ENCODE measurements at places on chromosomes 2 and 18.

GRCh38 chr2:54259413-54260240, 3.6 kb upstream of the TSPYL6 start:
- no peaks in the 10 kb centered on the region for H3K36me3 ChIP-seq
- H3K27ac ChIP-seq = no peak overlapping the region
- no peak overlapping the region for H3K4me3 ChIP-seq
- peaks cover 10% of the 10 kb centered on the region for H3K4me1 ChIP-seq

DNA sequence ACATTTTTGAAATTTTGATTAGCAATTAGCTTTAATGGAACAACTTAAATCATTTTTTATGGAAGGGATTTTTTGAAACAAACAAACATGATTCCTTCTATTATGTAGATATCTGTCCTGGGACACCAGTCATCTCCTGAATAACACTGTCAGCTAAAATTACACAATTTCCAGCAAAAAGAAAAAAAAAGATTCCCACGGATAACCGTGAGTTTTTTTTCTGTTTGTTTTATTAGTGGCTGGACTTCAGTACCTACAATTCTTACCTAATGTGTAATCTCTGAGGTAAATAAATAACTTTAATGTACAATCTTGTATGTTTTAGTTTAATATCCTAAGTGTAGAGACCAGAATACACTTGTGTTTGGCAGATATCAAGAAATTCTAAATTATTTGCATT, 126.6 kb upstream of the KYNU start:
- H3K36me3 ChIP-seq = no peaks in the 10 kb centered on the region
- no peak overlapping the region for H3K4me3 ChIP-seq
- H3K27ac ChIP-seq = no peak overlapping the region
- H3K4me1 ChIP-seq = no peaks in the 10 kb centered on the region
- H3K27me3 ChIP-seq = no peaks in the 10 kb centered on the region

DNA sequence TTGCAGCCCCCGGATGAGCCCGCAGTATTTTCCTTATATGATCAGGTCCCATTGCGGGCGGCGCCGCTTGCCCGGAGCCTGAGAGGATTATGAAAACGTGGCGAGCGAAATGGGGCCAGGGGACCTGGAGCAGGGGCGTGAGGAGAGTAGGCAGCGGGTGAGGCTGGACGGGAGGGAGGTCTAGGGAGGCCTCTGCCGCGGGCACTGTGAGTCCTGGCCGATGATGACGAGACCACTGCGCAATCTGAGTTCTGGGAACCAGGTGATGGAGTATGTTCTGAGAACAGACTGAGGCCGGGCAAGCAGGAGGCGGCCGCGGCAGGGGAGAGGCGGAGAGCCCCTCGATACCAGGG, 790 bp upstream of the ACAA2 start:
- peaks cover 1% of the 10 kb centered on the region for H3K4me1 ChIP-seq
- DNase-seq = peak; percentile 64
- H3K27ac ChIP-seq = no peak overlapping the region
- peak overlapping the region; percentile 58 for H3K4me3 ChIP-seq

GRCh38 chr18:51191128-51191717, 6.3 kb downstream of the MEX3C start:
- no peaks in the 10 kb centered on the region for H3K27me3 ChIP-seq
- no peak overlapping the region for H3K4me3 ChIP-seq
- no peak for DNase-seq
- no peak overlapping the region for H3K27ac ChIP-seq
- H3K4me1 ChIP-seq = peaks cover 14% of the 10 kb centered on the region

DNA sequence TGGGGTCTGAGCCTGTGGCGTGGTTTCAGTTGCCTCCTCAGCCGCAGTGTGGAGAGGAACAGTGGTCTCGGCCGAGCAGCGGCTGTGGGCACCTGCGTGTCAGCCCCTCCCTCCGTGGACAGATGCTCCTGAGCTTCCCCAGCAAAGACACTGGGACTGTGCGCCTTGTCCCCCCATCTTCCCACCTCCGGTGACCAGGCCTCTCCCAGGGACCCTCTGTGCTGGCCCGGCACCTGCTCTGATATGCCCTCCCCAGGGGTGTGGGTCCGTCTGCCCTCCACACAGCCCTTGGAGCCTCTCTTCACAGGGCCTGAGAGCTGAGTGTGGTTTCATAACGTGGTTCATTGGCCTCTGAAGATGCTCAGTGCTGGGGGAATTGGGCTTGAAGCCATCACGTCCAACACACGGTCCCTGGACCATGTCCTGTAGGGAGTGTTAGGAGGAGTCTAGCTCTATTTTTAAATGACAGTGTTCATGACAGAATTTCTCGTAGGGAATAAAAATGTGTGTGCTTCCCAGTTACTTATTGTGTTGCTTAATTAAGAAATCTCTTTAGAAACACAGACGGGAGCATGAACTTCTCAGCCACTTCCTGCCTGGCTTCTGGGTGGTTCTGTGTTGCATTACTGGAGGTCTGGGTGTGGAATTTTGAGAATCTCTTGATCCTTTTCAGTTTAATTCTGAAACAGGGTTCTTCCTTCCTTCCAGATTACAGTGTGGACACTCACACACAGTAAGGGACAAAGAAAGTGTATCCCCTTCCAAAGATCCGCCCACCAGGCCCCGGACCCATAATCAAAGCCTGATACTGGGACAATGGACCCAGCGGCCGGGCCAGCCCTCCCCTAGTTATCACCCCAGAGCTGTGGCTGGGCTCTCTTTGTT, 110.7 kb downstream of the NFATC1 start:
- H3K27ac ChIP-seq = no peak overlapping the region
- H3K27me3 ChIP-seq = peaks cover 3% of the 10 kb centered on the region
- no peak overlapping the region for H3K4me3 ChIP-seq
- H3K4me1 ChIP-seq = peaks cover 3% of the 10 kb centered on the region
- no peaks in the 10 kb centered on the region for H3K36me3 ChIP-seq
- no peak for DNase-seq

- no peak overlapping the region for H3K27ac ChIP-seq
- peaks cover 11% of the 10 kb centered on the region for H3K4me1 ChIP-seq
- no peaks in the 10 kb centered on the region for H3K36me3 ChIP-seq
- DNase-seq = no peak
- H3K27me3 ChIP-seq = no peaks in the 10 kb centered on the region
Observed at GRCh38 chr2:588074-588645, 89.0 kb downstream of the TMEM18 start.

DNA sequence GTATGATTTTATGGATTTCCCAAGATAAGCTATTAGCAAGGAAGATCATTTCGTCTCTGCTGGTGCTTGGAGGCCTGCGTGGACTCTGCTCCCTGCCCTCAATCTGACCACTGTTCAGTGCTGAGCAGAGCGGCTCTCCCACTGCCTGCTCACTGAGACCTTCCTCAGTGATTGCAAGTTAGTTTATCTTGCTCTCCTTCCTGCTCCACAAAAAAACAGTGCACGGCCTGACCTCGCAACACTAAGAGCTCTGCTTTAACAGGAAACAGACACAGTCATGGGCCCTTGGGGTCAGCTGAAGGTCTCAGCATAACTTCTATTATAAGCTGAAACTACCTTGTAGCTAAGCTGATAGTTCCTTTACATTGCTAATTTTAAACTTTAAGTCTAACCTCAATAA, 53.1 kb downstream of the PRELID3A start:
- H3K27me3 ChIP-seq = no peaks in the 10 kb centered on the region
- DNase-seq = no peak
- peaks cover 26% of the 10 kb centered on the region for H3K4me1 ChIP-seq
- no peak overlapping the region for H3K4me3 ChIP-seq
- H3K36me3 ChIP-seq = no peaks in the 10 kb centered on the region

DNA sequence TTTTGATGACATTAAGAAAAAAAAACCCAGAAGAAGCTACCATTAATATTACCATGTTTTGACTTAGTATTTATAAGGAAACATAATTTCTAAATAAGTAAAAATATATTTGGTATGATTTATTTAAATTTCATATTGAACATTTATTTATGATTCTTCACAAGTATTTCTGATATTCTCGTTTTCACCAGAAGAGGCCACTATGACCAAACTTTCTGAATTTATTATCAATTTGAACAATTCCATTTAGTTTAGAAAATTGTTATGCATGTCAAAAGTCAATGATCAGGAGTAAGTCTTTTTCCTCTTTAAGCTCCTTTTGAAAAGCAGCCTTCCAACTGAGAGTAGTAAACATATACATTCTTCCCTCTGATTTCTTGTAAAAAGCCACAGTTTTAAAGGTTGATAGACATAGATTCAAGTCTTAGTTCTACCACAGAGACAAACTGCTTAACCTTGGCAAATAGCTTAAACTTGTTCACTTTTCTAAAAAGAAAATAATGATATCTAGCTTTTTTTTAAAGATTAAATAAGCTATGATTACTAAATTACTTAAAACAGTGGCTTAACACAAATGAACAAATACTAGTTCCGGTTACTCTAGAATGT, 329.9 kb downstream of the TRIB2 start:
- no peaks in the 10 kb centered on the region for H3K27me3 ChIP-seq
- H3K36me3 ChIP-seq = no peaks in the 10 kb centered on the region
- H3K4me1 ChIP-seq = no peaks in the 10 kb centered on the region
- DNase-seq = no peak
- no peak overlapping the region for H3K4me3 ChIP-seq

DNA sequence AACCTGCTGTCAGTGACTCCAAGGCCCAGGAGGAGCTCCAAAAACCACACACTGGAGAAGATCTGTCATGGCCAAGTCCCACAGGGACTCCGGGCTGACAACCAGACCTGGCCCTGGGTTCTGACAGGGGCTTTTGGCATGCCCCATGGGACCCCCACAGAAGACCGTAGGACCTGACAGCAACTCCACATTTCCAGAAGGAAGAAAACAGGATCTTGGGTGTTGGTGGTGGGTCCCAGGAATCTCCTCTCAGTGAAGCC, 275.9 kb upstream of the HS6ST1 start:
- no peaks in the 10 kb centered on the region for H3K36me3 ChIP-seq
- peaks cover 11% of the 10 kb centered on the region for H3K4me1 ChIP-seq
- H3K27me3 ChIP-seq = no peaks in the 10 kb centered on the region

DNA sequence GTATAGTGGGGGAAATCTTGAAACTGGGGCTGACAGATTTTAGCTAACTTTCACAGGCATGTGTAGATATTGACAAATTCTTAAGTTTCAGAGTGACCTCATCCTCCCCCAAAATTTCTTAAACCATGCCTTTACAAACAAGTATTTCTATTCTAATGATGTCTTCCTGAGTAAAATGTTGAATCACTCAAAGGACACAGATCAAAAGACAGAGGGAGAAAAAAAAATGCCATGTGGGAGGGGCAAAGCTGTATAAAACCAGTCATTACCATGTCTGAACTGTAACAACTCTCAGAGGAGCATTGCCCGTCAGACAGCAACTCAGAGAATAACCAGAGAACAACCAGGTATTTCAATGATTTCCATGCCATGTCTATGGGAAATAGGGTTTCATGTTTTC, at the start of gene SERPINB2:
TSS of gene SERPINB2 (plus strand) at position 282 of the 400 bp plus-strand sequence. CDS start 3,740 bp downstream, outside the sequence.
- no peaks in the 10 kb centered on the region for H3K27me3 ChIP-seq
- no peak within 1 kb of the TSS for H3K27ac ChIP-seq
- DNase-seq = no peak
- H3K36me3 ChIP-seq = no peaks in the 10 kb centered on the region
- no peak within 1 kb of the TSS for H3K4me3 ChIP-seq
- no peaks in the 10 kb centered on the region for H3K4me1 ChIP-seq

- peaks cover 14% of the 10 kb centered on the region for H3K4me1 ChIP-seq
- no peaks in the 10 kb centered on the region for H3K36me3 ChIP-seq
- H3K27me3 ChIP-seq = no peaks in the 10 kb centered on the region
- no peak overlapping the region for H3K27ac ChIP-seq
- DNase-seq = no peak
- no peak overlapping the region for H3K4me3 ChIP-seq
Observed at GRCh38 chr18:74897971-74898657, 300.4 kb downstream of the ZNF407 start.

DNA sequence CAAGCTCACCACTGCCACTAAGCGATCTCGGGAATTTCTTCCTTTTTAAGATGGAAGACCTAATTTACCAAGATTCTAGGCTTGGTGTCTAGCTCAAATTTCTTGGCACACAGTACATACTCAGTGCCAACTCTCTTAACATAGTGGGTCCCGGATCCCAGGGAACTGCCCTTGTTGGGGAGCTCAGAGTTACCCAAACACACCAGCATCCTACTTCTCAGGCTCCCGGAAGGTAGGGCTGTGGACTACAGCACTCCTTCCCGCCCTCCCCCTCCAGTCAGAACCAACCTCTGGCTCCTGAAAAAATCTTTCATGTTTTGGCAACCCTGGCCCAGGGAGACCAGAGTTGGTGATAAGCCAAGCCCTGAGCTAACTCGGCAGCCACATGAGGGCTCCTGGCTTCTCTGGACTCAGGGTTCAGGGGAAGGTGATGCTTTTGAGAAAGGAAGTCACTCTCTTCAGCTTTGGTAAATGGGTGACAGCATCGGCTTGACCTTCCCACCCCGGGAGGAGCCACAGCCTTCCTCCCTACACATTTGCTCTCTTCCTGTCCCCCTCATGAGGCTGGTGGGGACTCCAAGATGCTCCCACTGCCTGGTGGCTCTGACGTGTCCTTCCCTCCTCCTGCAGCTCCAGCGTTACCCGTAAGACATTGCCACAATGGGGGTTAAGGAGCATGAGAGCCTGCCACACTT, 8.8 kb downstream of the ODC1 start:
- H3K27me3 ChIP-seq = no peaks in the 10 kb centered on the region
- H3K36me3 ChIP-seq = peaks cover 45% of the 10 kb centered on the region
- no peak overlapping the region for H3K4me3 ChIP-seq
- DNase-seq = no peak

GRCh38 chr2:216665717-216666116, 29.6 kb downstream of the IGFBP5 start:
- H3K36me3 ChIP-seq = peaks cover 25% of the 10 kb centered on the region
- H3K27ac ChIP-seq = peak overlapping the region; percentile 45
- no peak overlapping the region for H3K4me3 ChIP-seq
- H3K4me1 ChIP-seq = peaks cover 8% of the 10 kb centered on the region
- peak; percentile 71 for DNase-seq

DNA sequence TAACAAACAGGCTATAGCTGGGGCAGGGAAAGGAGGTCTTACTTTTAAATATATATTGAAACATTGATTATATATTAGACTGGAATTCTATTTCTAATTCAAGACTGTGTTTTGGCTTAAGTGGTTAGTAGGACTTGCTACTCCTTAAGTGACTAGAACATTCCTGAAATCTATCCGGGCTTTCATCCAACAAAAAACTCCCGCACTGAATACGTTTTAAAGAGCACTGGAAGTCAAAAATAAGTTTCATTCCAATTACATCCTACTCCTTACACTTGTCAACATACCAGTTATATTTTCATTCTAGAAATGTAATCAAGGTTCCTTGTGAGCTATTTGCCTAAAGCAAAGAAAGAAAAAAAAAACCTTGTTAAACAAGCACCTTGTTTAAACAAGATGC, 204.6 kb downstream of the SP3 start:
- no peaks in the 10 kb centered on the region for H3K4me1 ChIP-seq
- no peak overlapping the region for H3K27ac ChIP-seq
- no peak overlapping the region for H3K4me3 ChIP-seq
- H3K27me3 ChIP-seq = no peaks in the 10 kb centered on the region
- no peaks in the 10 kb centered on the region for H3K36me3 ChIP-seq
